Stimulated activated naive CD8-positive, alpha-beta T cell treated with anti-CD3 and anti-CD28 coated beads, Interleukin-15, amount 100 ng/mL, for 72 hours (primary cell): ENCODE measurements at places on chromosomes 3 and 15.

DNA sequence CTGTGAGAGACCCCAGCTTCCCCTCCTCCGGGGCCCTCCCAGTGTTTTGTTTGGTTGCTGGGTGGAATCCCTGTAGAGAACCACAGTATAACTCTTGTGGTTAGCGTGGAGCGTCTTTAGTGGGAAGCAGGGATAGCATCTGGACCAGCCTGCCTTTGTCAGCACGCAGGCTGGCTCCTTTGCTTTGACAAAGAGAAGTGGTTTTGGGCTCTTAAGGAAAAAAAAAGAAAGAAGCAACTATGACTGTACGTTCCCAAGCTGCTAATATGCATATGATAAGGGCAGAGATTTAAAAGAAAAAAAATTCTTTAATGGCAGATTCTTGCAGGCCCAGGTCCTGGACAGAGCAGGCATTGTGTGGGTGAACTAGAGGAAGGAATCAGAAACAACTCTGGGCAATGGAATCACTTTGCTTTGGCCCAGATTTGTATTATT lies 340.8 kb upstream of the CTDSPL start:
- no peak for DNase-seq

DNA sequence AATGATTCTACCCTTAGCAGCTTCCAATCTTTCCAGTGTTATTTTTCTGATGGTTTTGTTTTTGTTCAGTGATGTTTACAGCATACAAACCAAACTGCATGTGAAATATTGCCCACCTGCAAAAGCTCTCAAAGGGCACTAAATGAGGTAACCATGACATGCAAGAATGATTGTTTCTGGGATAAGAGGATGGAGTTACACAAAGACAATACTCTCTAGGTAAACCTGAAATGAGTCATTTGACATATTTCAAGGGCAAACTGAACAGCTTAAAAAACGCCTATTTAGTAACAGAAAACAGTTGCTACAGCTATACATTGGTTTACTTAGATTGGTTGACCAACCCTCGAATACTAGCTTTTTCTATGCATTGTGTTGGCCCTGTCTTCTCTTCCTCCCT lies 481.7 kb downstream of the ZPLD1 start:
- no peak for DNase-seq

DNA sequence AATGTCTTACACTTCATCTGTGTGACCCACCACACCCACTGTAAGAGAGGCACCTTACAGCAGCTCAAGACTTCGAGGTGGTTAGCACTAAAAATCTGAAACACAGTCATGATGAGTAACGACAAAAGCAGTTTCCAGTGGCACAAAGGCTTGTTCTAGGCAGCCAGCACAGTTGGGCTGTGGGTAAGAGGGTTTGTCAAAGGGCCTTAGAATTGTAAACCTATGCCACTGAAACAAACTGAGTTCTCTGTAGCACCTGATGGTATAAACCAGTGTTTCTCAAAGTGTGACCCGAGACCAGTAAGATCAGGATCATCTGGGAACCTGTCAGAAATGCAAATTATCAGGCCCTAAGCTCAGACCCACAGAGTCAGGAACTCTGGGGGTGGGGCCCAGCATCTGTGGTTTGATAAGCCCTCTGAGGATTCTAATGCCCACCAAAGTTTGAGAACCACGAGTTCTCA lies 36.5 kb downstream of the DAPK2 start:
- DNase-seq, result peak; percentile 78

- DNase-seq, result no peak
These were observed 103.9 kb downstream of the LSAMP start for GRCh38 chr3:116341381-116341780.

GRCh38 chr3:167691366-167691765 lies 37.6 kb upstream of the WDR49 start:
- peak; percentile 52 for DNase-seq

DNA sequence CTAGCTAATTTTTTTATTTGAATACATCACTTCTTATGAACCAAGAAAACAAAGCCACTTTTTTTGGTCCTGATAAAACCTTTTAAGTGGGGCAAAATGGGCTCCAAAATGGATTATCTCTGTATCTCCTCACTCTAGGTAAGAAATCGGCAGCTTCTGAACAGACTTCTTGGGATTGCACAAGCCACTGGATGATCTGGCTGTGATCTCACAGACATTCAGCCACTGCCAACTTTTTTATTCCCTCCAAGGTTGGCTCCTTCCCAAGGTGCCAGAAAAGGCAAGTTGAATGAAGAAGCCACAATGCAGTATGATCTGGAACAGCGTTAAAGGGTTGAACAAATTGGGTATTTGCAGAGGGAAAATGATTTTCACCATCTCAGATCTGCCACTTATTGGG lies 73.2 kb downstream of the PRICKLE2 start:
- DNase-seq, result no peak

GRCh38 chr3:158835631-158836030 lies 33.8 kb downstream of the MFSD1 start:
- DNase-seq, result no peak
